Airway epithelial cell (primary cell): ENCODE measurements at places on chromosomes 3 and 15. TPM values are rescaled to one million over a fixed set of nuclear protein-coding genes. Genes with fewer than 3 reads are reported as not detected.

Gene DYNC1LI1
- total RNA-seq: 28.6 and 33.4 TPM in 2 replicates

Gene FSIP1
- 0.42 TPM in 1 of 2 replicates, not detected in the other for total RNA-seq

Gene AGBL1
- total RNA-seq: not detected in 2 replicates

Gene AP3B2
- total RNA-seq: 1.1 TPM in 1 of 2 replicates, not detected in the other

Gene CCDC33
- not detected in 2 replicates for total RNA-seq

Gene AMIGO3
- 0.19 and 0.42 TPM in 2 replicates for total RNA-seq

Gene PSTPIP1
- 0.42 and 11.4 TPM in 2 replicates for total RNA-seq

Gene SAMD7
- not detected in 2 replicates for total RNA-seq

Gene ARPIN
- 8.8 and 14.1 TPM in 2 replicates for total RNA-seq

Gene FES
- total RNA-seq: 1.8 and 4.4 TPM in 2 replicates

Gene ABHD2
- total RNA-seq: 33.1 and 43.4 TPM in 2 replicates

Gene FOXL2
- 0.19 and 0.28 TPM in 2 replicates for total RNA-seq

Gene SV2B
- not detected in 2 replicates for total RNA-seq

Gene CD200R1L
- not detected in 2 replicates for total RNA-seq

Gene LYZL4
- total RNA-seq: not detected in 2 replicates

Gene MRPS25
- total RNA-seq: 34.0 and 48.5 TPM in 2 replicates

Gene ADAMTSL3
- 0.65 and 0.92 TPM in 2 replicates for total RNA-seq

Gene FGF7
- 0.14 TPM in 2 replicates for total RNA-seq

Gene ROPN1
- total RNA-seq: not detected in 2 replicates

Gene TMC3
- total RNA-seq: not detected in 2 replicates

Gene ITGA11
- total RNA-seq: 0.60 and 0.92 TPM in 2 replicates

Gene UBAP1L
- total RNA-seq: under 0.01 and 0.35 TPM in 2 replicates

Gene DNAH12
- total RNA-seq: not detected in 2 replicates

Gene NTRK3
- total RNA-seq: not detected in 2 replicates

Gene GOLGB1
- total RNA-seq: 16.2 and 23.5 TPM in 2 replicates

Gene LEKR1
- total RNA-seq: 0.09 and 0.71 TPM in 2 replicates

Gene TMEM62
- total RNA-seq: 12.8 and 18.6 TPM in 2 replicates

Gene ZNF501
- 1.7 and 2.1 TPM in 2 replicates for total RNA-seq

Gene FANCD2OS
- total RNA-seq: 2.3 TPM in 1 of 2 replicates, not detected in the other

Gene TMEM207
- total RNA-seq: not detected in 2 replicates

Gene TGM5
- 0.92 and 2.1 TPM in 2 replicates for total RNA-seq
